ENCODE measurements at places on chromosomes 5 and 9.
A peak's percentile ranks its signal among the peaks of the same experiment; 100 is the strongest.

DNA sequence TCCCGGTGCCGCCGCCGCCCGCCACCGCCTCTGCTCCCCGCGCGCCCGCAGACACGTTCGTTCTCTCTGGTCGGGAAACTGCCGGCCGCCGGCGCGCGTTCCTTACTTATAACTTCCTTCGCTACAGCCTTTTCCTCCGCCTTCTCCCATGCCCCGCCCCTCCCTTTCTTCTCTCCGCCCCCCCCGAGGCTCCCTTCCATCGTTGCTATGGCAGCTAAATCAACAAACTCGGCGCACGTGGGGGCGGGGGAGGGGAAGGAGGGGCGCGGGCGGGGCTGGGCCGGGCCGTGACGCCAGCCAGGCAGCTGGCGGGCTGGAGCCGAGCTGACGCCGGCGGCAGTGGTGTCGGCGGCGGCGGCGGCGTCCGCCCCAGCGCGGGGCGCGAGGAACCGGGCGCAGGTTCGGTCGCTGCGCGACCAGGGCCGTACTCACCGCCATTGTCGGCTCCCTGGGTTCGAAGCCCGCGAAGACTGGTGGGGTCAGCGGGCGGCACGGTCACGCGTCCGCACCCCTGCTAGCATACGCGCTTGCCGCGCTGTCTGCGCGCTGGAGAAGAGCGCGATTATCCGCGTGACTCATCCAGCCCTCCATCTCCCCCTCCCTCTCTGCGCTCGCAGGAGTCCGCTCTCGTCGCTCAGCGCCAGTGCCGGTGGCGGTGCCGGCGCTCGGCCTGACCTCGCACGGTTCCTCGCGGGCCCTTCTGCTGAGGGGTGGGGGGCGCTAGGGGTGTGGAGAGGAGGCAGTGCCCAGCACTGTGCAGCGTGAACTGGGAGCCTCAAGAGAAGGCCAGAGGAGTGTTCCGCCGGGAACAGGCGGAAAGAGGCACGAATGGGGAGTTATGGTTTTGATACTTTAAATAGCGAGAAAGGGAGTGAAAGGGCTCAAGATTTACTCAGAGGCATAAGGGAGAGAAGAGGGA, at the start of gene KLF4:
KLF4 (minus strand) TSS at position 83 of the 919 bp plus-strand sequence. CDS start 597 bp downstream, outside the sequence.
- peak; percentile 89 for DNase-seq

DNA sequence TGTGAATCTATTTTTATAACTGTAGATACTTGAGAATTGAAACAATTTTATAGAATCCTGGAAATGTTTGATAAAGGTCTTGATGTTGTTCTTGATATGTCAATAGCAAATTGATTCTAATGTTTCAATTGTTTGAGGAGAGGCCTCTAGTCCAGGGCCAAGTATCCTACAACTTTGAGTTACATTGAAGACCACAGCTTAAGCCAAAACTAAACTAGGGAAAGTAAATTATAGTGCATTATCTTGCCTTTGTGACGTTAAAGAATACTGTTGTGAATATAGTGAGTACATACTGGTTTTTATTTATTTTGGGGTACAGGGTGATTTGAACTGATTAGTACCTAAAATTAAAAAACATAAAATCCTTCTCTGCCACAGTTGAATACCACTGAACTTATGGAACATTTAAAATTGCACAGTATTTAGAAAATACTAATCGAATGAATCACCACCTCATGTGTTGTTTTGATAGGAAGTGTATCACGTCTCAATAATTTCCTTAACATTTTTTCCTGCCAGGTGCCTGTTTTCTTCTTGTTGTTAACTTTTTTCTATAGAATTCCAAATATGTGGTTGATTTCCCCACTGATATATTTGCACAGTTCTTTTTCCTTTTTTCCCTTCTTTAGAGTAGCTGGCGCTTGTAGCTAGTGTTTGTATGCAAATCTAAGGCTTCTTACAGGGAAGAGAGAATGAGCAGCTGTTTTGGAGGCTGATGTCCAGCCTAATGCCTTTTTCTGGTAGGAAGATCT, 12.5 kb downstream of the ARHGEF28 start:
- peak; percentile 18 for DNase-seq

DNA sequence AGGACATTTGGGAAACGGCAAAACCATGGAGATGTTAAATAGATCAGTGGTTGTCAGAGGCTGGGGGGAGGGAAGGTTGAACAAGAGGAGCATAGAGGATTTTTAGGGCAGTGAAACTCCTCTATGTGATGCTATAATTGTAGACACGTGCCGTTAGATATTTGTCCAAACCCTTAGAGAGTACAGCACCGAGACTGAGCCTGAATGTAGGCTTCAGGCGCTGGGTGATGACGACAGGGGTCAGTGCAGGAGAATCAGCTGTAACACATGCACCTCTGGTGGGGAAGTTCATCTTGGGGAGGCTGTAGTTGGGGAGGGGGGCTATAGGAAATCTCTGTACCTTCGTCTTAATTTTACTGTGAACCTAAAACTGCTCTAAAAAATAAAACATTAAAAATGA, 22.2 kb upstream of the CLPTM1L start:
- no peak for DNase-seq

DNA sequence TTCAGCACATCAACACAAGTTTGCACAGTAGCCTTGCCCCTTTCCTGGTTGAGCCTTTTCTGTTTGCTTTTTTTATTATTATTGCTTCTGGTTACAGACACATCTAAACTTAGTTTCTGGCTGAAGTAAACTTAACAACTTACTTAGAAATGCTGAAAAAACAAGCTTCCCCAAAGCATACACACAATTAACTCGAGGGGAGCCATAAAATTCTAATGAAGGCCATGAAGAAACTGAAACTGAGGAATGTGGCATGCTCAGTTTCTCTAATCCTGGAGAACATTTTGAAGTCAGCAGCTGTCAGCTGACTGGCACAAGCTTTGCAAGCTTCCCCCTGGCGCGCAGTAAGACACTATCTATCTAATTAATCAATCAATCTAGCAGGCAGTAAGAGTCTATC, 3.7 kb downstream of the MYO10 start:
- no peak for DNase-seq

- DNase-seq = no peak
These were observed 174.5 kb upstream of the MAP3K1 start for GRCh38 chr5:56640763-56641406.

- DNase-seq = no peak
These were observed 426.7 kb downstream of the ZSWIM6 start for GRCh38 chr5:61758711-61759110.

- DNase-seq = no peak
These were observed 119.9 kb upstream of the ANKRD55 start for GRCh38 chr5:56352808-56353590.

DNA sequence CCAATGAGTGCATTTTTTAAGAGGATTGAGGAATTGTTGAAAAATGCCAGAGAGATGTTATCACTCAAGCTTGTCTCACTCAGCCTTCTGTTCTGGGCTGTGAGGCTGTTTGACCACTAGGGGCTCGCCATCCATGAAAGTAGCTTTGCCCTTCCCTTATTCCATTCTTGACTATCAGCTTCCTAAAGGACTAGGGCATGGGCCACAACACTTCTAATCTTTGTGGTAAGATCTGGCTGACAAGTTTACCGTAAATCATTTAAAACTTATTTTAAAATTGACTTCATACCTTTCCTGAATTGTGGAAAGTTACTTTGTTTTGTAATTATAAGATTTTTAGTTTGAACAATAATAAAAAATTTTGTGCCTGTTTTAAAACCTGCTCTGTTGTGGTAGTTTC, 49.5 kb downstream of the TJP2 start:
- peak; percentile 11 for DNase-seq

DNA sequence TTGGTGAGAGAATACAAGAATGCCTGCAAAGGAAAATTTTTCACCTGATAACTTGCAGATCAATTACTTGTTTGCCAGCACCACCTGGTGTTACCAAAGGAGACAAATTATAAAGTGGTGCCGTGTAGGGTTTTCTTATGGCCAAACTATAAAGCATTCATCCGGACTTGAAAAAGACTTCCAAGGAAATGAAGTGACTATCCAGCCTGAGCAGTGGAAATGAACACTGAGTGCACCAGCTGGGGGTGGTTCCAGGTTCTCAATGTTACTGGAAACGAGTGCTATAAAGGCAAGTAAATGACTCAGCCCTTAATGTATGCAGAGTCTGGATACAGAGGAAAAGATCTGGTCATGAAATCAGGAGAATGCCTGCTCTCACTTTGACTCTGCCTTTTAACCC, 113.1 kb downstream of the DNAH5 start:
- DNase-seq = no peak

- DNase-seq = no peak
These were observed 75.4 kb downstream of the NFIB start for GRCh38 chr9:14238518-14238917.
